Thoracic aorta (tissue), 2 donors: ENCODE measurements at places on chromosomes 16 and 17. TPM values are rescaled to one million over a fixed set of nuclear protein-coding genes. Genes with fewer than 3 reads are reported as not detected.

- no peak for DNase-seq
- H3K4me1 ChIP-seq = no peaks in the 10 kb centered on the region
- H3K4me3 ChIP-seq = no peak overlapping the region
- H3K36me3 ChIP-seq = no peaks in the 10 kb centered on the region
- H3K27ac ChIP-seq = no peak overlapping the region
Observed at GRCh38 chr17:81015136-81015535, 19.8 kb upstream of the BAIAP2 start.

GRCh38 chr16:2756288-2757015, 4.0 kb downstream of the SRRM2 start:
- DNase-seq = no peak
- H3K27me3 ChIP-seq = no peaks in the 10 kb centered on the region
- H3K27ac ChIP-seq = no peak overlapping the region

DNA sequence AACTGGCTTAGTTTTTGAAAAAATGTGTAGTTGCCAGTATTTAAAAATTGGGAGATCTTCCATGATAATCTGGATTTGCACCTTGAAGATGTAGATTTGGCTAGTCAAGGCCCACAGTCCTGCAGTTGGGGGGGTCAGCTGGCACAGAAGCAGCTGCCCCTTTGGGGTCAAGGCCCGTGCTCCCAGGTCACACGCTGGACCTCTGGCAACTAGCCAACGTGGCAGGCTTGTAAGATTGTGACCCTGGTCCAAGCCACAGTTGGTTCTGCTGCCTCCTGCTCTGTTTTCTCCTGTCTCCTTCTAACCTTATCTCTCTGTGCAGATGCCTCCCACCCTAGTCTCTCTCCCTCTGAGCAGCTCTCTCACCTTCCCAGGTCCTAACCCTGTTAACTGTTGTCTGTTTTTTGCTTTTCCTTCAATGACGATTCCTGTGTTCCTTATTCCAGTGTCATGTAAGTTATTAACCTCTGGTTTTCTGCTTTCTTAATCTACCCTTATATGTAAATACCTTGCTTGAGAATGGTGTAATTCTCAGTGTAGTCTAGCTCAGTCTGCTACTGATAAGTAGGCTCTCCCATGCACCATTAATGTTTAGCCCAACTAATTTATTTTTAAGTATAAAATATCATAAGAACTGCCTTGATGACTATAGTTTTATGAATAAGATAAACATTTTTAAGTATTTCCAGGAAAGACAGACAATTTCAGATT, 27.9 kb downstream of the CLEC16A start:
- peak overlapping the region; percentile 64 for H3K27ac ChIP-seq
- H3K4me3 ChIP-seq = no peak overlapping the region
- no peaks in the 10 kb centered on the region for H3K27me3 ChIP-seq
- DNase-seq = no peak

DNA sequence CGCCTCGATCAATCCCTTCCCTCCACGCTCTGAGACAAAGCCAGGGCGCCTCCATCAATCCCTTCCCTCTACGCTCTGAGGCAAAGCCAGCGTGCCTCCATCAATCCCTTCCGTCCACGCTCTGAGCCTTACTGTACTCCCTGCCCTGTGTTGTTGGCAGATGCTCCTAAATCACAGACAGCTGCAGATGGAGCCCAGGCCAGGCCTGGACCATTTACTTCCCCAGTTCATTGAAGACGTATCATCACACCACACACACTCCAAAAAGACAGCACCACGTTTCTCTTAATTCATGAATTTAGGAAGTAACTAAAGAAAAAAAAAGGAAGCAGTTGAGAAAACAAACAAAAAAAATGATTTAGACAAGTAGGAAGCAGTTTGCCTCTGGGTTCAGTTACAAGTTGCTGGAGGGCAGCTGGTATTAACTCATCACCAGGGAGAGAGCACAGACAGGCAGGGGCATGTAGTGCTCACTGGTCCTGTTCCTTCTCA, 7.4 kb upstream of the CD300LD start:
- H3K27ac ChIP-seq = no peak overlapping the region
- no peak overlapping the region for H3K4me3 ChIP-seq
- no peaks in the 10 kb centered on the region for H3K36me3 ChIP-seq
- H3K27me3 ChIP-seq = no peaks in the 10 kb centered on the region

Gene UMOD
- not detected for total RNA-seq

DNA sequence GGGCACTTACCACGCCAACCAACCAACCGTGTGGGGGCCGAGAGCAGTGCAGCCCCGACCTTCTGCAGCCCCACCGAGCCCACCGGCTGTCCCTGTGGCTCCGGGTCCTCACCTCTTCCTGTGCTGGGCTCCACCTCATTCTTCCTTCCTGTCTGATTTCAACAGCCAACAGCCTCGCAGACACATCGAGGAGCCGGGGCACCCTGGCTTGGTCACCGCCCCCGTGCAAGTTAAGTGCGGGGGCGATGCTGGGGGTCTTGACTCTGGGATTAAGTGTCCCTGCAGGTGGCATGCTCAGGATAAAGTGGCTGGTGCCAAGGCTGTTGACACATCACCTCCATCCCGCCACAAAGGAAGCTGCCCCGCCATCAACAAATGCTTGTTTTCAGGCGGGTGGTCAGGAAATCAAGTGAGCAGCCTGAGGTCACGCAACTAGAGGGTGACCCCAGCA, at the start of gene NLRC3:
Gene NLRC3, minus strand, starts transcription at position 102 of the 451 bp plus-strand sequence. CDS start 12,367 bp downstream, outside the sequence.
- DNase-seq = no peak
- no peaks in the 10 kb centered on the region for H3K27me3 ChIP-seq
- no peak within 1 kb of the TSS for H3K27ac ChIP-seq
- no peaks in the 10 kb centered on the region for H3K36me3 ChIP-seq

Gene SPECC1
- total RNA-seq = 89.8 TPM

Gene TBC1D3B
- 4.0 TPM for total RNA-seq

- H3K4me1 ChIP-seq = no peaks in the 10 kb centered on the region
- H3K27ac ChIP-seq = no peak overlapping the region
- DNase-seq = no peak
- H3K4me3 ChIP-seq = no peak overlapping the region
- H3K27me3 ChIP-seq = no peaks in the 10 kb centered on the region
- H3K36me3 ChIP-seq = no peaks in the 10 kb centered on the region
Observed at GRCh38 chr16:76118344-76118743, 158.9 kb upstream of the CNTNAP4 start.

DNA sequence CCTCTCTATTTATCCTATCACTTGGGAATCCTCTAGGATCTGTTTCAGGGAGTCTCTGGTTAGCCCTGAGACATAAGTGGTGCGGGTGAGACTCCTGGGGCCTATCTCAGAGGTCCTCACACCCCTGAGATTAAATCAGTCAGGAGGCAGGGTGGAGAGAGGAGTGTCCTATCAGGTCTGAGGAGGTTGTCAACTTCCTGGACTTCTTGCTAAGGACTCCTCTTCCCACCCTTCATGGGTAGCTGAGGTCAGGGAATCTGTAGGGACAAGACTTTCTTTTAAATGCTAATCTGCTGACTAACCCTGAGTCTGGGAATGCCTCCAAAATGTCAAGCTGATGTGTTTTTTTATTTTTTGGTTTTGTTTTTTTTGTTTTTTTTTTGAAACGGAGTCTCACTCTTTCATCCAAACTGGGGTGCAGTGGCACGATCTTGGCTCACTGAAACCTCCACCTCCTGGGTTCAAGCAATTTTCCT, 6.6 kb upstream of the ARMC5 start:
- no peak for DNase-seq
- H3K27me3 ChIP-seq = no peaks in the 10 kb centered on the region
- peak overlapping the region; percentile 79 for H3K27ac ChIP-seq
- peak overlapping the region; percentile 40 for H3K4me3 ChIP-seq
- H3K4me1 ChIP-seq = peaks cover 53% of the 10 kb centered on the region
- H3K36me3 ChIP-seq = no peaks in the 10 kb centered on the region

GRCh38 chr16:24858219-24859041, 12.7 kb downstream of the SLC5A11 start:
- no peak overlapping the region for H3K27ac ChIP-seq
- H3K4me1 ChIP-seq = no peaks in the 10 kb centered on the region
- H3K36me3 ChIP-seq = no peaks in the 10 kb centered on the region
- no peak overlapping the region for H3K4me3 ChIP-seq
- H3K27me3 ChIP-seq = no peaks in the 10 kb centered on the region

Gene RND2
- 2.4 TPM for total RNA-seq

Gene PRAC1
- not detected for total RNA-seq

GRCh38 chr16:87447323-87447722, 45.5 kb downstream of the ZCCHC14 start:
- H3K4me3 ChIP-seq = no peak overlapping the region
- peaks cover 15% of the 10 kb centered on the region for H3K36me3 ChIP-seq
- peak overlapping the region; percentile 64 for H3K27ac ChIP-seq
- DNase-seq = no peak
- no peaks in the 10 kb centered on the region for H3K27me3 ChIP-seq

Gene CTRB2
- 12.5 TPM for total RNA-seq

DNA sequence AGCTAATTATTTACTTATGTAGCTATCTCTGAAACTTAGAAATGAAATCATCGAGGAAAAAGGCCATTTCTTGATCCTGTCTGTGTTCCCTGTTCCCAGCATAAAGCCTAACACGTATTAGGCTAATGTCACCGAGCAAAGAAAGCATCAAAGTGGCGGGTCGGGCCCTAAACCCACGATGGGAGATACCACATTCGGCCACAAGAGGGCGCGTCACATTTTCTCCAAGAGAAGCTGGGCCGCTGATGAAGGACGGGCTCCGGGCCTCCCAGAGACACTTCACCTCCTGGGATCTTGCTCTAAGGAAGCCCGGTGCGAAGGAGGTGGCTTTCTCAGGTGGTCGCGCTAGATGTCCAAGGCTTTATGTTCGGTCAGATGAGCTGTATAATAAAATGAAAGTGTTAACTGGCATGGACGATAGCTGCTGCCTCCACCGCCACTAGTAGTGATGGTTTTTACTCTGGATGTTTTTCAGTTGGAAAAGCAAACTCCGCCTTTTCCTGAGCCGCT, 853 bp upstream of the PDK2 start:
- H3K27ac ChIP-seq = peak overlapping the region; percentile 77
- H3K4me1 ChIP-seq = peaks cover 20% of the 10 kb centered on the region
- peak; percentile 69 for DNase-seq
- peaks cover 32% of the 10 kb centered on the region for H3K36me3 ChIP-seq
- H3K4me3 ChIP-seq = peak overlapping the region; percentile 89

GRCh38 chr16:80718480-80719220, 85.7 kb downstream of the CDYL2 start:
- H3K27ac ChIP-seq = no peak overlapping the region
- DNase-seq = no peak
- H3K4me1 ChIP-seq = no peaks in the 10 kb centered on the region

Gene BAIAP3
- 15.7 TPM for total RNA-seq

Gene ACBD4
- 27.9 TPM for total RNA-seq
